Sciatic nerve (tissue), 2 donors: ENCODE measurements at places on chromosomes 1 and 21. TPM values are rescaled to one million over a fixed set of nuclear protein-coding genes. Genes with fewer than 3 reads are reported as not detected.

PBX1 gene
- total RNA-seq, result 72.9 TPM

CDA gene
- total RNA-seq, result 4.3 TPM

OTUD7B gene
- total RNA-seq, result 102 TPM

GRCh38 chr1:84299536-84300170, 1.9 kb upstream of the SAMD13 start:
- no peak for DNase-seq

DNA sequence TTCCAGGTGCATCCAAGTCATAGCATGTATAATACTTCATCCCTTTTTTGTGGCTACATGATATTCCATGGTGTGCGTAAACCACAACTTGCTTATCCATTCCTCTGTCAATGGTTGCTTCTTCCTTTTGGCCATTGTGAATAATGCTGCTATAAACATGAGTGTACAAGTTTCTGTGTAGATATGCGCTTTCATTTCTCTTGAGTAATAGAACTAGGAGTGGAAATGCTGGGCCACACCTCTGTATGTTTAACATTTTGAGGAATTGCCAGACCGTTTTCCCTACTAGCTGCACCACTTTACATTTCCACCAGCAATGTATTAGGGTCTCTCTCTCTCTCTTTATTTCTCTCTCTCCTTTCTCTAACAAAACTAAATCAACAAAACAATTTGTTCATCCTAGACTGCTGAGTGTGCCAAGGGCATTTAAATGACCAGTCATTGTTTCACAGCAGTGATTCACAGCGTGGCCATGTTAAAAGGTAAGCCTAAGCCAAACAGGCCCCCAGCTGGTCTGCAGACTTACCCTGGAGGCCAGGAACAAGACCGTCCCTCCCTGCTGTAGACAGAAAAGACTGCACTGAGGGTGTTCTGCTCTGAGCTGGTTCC, 53.2 kb upstream of the LYST start:
- no peak for DNase-seq

DNA sequence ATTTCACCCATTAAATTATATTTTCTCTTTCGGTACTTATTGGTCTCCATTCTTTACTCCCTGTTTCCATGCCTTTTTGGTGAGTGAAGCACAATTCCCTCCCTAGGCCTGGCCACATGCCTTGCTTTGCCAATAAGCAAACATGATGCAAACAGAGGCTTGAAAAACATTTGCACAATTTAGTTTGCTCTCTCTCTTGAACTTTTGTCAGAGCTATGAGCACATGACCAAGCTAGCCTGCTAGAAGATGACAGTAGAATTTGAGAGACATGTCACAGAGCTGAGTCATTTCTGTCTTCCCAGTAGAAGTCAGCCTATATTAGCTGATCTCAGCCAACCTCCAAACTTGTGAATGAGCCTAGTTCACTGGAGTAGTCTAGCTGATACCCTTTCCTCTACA, 24.6 kb downstream of the ANGPTL3 start:
- no peak for DNase-seq

- no peak for DNase-seq
Measured at GRCh38 chr1:115912116-115912515, 64.2 kb upstream of the SLC22A15 start.

DNA sequence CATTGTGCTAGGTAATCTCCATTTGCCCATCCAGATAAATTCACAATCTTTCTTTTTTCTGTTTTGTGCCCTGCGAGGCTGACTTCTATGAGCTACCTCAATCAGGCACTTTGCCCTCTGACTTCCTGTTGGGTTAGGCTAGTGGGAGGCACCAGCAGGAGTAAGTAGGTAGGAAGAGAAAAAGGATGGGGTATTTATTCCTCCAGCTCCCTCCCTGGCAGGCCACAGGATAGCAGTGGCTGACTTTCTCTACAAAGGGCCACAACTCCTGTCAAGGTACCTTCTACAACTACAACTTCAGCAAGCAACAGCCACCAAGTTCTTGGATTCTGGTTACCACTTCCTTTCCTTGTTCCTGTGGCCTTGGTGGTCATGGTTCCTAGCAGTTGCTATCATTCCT, 18.8 kb upstream of the GORAB start:
- DNase-seq, result no peak
